ENCODE measurements at places on chromosomes 16 and 17. TPM values are rescaled to one million over a fixed set of nuclear protein-coding genes. Genes with fewer than 3 reads are reported as not detected.

DNA sequence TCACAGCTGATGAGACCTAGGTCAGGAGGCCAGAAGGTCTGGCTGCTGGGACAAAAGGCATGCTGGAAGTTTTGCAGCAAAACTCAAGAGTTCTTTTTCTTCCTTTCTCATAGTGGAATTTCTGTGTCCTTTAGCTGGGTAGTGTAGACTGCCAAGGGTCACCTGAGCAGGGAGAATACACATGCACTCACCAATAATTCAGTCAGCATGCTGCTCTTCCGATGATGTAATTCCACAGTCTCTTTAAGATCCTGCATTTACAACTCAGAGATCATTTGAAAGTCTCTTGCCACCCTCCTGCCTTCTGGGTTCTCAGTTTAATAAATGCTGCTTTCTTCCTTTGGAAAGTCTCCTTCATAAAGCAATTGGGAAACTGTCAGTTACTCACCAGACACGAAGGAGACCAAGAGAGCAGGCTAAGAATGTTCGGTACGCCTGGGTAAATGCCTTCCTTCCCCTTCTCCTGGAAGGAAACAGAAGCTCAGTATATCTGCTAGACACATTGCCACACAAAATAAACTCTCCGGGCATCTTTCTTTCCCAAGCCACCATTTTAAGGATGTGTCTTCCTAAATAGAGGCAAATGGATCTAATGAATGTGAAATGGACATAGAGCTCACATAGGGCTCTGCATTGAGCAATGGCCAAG is 473.1 kb downstream of the GRIN2A start:
- no peak for DNase-seq

DNA sequence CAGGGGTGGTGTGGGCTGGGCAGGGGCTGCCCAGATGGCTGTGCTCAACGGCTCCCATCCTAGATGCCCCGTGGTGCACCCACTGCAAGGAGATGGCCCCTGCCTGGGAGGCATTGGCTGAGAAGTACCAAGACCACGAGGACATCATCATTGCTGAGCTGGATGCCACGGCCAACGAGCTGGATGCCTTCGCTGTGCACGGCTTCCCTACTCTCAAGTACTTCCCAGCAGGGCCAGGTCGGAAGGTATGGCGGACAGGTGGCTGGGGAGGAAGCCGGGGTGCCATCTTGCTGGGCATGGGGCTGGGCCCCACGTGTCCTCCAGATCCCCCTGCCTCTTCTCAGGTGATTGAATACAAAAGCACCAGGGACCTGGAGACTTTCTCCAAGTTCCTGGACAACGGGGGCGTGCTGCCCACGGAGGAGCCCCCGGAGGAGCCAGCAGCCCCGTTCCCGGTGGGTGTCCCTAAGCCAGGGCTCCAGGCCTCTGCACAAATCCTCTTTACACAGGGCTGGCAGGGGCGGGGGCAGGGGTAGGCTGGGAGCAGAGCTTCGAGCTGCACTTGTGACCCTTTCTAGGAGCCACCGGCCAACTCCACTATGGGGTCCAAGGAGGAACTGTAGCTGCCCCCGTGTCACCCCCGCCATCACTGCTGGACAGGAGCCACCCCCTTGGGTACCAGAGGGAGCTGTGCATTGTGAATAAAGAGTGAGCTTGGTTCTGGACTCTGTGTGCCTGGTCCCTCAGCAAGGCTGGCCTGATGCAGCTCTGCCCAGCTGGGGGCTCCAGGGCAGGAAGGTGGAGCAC is 3.7 kb downstream of the PDIA2 start:
- DNase-seq: no peak

GRCh38 chr16:68659412-68660358 is 14.6 kb downstream of the CDH3 start:
- DNase-seq: no peak

The TP53TG3B gene
- total RNA-seq: not detected

GRCh38 chr16:15650698-15651171 is 690 bp downstream of the NDE1 start:
- peak; percentile 39 for DNase-seq

GRCh38 chr16:11896486-11897176 is 19.1 kb downstream of the GSPT1 start:
- peak; percentile 71 for DNase-seq

- DNase-seq: no peak
These were observed 154.2 kb downstream of the PITPNC1 start for GRCh38 chr17:67531291-67531690.

DNA sequence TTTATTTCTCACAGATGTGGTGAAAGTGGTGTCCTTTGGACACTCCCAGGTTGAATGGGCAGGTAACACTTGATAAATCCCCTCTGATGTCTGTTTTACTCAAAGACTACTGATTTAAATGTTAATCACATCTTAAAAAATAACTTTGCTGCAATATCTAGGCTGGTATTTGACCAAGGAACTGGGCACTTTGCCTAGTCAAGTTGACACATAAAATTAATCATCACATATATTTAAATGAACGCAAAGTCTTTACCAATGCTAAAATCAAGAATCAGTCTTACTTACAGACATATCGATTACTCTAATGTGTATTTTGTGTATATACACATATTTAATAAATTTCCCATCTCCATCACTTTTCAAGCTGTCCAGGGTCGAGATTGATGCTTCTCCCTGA is 7.0 kb downstream of the MT2A start:
- DNase-seq: no peak

DNA sequence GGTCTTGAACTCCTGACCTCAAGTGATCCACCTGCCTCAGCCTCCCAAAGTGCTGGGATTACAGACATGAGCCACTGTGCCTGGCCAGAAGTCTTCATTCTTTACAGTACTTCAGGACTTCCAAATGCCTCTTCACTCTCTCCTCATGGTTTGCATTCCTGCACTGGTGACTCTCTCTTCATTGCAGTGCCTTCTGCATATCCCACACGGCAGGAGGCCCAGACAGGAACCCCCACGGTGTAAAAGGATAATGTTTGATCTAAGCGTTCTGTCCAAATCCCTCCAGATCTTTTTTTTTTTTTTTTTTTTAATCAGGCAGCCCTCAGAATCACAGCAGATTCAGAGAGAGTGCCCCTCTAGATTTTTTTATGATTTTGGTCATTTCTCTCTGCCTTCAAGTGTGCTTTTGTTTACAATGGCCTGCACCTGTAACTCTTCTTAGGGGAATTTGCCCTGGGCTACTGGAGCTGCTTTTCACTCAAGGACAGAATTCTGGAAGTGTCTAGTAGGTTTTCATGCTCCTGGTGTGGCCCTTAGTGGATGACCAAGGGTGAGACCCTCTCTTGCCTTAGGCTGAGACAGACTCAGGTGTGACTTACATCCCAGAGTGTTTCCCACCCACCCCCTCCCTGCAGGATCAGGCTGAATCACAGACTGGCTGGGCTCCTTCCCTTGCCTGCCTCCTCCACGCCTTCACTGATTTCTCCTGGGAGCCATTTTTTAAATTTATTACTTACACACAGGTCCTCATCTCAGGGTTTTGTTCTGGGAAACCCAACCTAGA is 19.8 kb upstream of the NF1 start:
- DNase-seq: no peak

The P2RX5 gene
- total RNA-seq: 0.23 TPM

The MON1B gene
- total RNA-seq: 11.1 TPM

DNA sequence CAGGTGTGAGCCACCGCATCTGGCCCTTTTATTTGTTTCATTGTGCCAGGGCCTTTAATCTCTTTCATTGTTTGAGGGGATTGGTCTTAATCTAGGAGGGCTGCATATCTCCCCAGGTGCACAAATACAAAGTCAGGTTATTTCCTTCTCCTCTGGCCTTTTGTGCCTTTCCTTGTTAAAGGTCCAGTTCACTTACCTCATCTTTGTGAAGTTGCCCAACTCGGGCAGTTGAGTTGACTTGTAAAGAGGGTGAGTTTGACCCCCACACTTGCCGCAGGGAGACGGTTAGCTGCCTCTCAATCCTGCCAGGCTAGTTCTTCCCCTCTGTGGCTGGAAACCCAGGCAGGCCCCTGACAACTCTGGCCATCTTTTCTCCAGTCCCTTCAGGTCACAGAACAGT is 33.4 kb downstream of the TMEM92 start:
- DNase-seq: no peak

The CCL3 gene
- total RNA-seq: not detected

DNA sequence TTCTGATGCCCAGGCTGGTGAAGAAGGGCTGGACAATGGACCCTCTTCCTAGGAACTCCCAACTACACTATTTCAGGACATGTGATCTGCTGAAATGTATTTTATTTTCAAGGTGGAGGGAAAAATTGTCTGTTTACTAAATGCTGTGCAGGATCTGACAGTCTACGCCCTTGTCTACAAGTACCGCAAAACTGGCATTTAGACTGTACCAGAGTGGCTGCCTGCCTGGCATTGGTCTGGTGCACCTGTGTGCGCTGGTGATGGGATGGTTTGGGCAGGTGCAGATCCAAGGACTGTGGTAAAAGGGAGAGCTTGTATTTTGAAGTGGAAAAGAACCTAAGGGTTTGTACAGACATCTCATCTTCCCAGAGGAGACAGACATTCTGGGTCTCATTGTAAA is 79.7 kb downstream of the AIPL1 start:
- DNase-seq: no peak

DNA sequence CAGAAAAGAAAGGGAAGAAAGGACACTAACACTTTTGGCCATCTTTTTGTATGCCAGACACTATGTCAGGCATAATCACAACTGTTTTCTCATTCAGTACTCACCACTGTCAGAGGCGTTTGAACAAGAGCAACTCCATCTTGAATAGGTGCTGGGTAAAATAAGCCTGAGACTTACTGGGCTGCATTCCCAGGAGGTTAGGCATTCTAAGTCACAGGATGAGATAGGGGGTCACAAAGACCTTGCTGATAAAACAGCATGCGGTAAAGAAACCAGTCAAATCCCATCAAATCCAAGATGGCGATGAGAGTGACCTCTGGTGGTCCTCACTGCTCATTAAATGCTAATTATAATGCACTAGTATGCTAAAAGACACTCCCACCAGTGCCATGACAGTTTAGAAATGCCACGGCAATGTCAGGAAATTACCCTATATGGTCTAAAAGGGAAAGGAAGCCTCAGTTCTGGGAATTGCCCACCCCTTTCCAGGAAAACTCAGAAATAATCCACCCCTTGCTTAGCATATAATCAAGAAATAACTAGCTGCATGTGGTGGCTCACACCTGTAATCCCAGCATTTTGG is 14.9 kb upstream of the LYRM9 start:
- no peak for DNase-seq

DNA sequence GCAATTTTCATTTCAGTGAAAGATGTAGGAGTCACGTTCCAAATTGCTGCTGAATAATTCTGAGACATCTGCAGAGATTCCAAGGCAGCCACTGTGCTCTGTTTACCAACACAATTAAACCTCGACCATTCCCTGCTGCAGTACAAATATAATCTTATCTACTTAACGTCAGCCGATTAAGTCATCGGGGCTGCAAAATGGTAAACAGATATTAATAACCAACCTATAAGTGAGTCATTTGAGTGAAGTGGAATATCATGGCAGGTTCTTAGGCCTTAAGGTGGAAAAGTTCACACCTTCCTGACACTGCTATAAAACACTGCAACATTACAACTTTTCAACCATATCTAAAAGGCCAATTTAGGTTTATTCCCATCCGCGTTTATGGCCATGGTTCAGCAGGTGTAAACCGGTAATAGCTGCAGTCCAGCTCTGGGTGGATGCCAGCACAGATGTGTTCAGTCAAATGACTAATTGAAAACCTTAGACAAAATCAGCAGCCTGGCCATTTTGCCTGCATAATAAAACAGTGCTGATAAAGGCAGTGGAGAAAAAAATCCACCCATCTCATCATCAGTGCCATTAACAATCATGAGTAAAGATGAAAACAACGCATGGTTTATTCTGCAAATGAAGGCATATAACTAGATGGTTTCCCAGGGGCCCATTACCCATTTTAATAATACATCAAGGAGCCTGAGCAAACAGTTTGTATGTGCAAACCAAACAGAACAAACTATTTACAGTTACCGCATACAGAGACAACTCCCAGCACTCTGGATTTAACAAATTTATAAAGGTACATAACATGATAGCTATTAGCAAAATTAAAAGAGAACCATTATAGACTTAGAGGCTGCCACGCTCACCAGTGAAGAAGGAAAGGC is 202.9 kb upstream of the IRX3 start:
- no peak for DNase-seq

DNA sequence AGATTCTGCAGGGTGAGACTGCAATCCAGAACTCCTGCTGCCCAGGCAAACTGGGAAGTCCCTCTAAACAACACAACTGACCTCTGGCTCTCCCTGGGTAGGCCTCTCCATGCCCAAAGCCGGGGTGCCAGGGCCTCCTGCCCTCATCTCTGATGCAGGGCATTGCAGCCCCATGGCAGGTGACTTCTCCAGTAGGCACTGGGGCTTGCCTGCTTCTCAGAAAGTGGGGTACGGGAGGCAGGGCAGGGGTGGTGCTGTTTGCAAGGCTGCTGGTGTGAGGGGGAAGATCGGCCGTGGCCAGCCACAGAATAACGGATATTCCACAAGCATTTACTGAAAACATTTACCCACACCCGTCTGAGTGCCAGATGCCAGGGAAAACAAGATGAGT is 4.1 kb upstream of the GPRC5C start:
- DNase-seq: no peak

DNA sequence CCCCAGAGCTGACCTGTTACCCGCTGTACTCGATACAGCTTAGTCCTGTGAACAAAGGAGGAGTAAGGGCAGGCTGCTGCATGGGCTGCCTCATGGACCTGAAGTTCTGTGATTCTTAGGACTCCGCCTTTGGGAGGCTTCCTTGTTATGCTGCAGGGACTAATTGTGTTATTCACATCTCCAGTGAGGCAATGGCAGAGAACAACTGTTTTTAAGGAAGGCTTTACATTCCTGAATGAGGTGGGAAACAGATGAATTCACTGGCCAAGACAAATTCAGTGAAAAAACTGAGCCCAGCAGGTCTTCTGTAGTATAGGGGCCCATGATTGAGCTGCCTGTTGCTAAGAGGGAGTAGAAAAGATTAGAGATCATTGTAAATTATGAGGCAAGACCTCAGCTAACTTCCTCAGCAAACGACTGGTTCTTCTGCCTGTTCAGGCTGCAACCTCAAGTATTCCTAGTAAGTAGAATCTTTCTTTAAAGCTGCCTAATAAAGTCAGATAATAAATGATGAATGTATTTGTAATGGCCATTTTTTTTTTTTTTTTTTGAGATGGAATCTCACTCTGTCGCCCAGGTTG is 26.3 kb downstream of the ADORA2B start:
- no peak for DNase-seq

DNA sequence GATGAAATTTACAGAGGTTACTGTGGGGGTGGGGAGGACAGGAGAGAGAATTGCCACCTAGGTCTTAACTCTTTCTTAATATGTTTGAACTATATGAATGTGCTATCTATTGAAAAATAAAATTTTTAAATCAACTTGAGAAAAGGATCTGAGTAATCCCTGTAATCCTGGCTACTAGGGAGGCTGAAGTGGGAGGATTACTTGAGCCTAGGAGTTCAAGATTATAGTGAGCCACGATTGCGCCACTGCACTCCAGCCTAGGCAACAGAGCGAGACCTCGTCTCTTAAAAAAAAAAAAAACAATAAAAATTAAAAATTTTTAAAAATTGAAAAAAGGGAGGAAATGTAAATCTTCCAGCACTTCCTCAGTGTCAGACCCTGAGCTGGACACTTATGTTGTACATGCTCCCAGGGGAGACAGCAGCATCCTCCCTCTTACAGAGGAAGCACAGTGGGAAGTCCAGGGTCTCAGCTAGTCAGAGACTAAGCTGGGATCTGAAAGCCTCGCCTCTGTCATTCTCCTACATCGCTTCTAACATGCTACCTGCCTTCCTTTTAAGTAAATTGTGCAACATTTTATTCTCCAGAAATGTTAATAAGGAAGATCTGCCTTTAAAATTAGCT is 21.9 kb downstream of the PMM2 start:
- DNase-seq: no peak

The RND2 gene
- total RNA-seq: 0.17 TPM

The CAPNS2 gene
- 1.7 TPM for total RNA-seq

The CYB5D1 gene
- 17.9 TPM for total RNA-seq

- DNase-seq: no peak
These were observed 138.5 kb downstream of the SSH2 start for GRCh38 chr17:29791336-29792080.
